ENCODE measurements at places on chromosomes 16 and 17. TPM values are rescaled to one million over a fixed set of nuclear protein-coding genes. Genes with fewer than 3 reads are reported as not detected.

Gene LITAF
- 130 TPM for total RNA-seq

Gene TEX19
- 0.23 TPM for total RNA-seq

Gene TBC1D3G
- total RNA-seq, result not detected

Gene TBC1D3D
- 0.58 TPM for total RNA-seq

Gene RNF222
- 0.22 TPM for total RNA-seq

- no peak overlapping the region for H3K27ac ChIP-seq
- H3K36me3 ChIP-seq, result no peaks in the 10 kb centered on the region
- no peaks in the 10 kb centered on the region for H3K27me3 ChIP-seq
- no peaks in the 10 kb centered on the region for H3K4me1 ChIP-seq
- no peak for DNase-seq
- no peak overlapping the region for H3K4me3 ChIP-seq
These were observed 142.0 kb upstream of the KIF2B start for GRCh38 chr17:53680745-53681144.

- peak; percentile 75 for DNase-seq
- H3K4me3 ChIP-seq, result peak overlapping the region; percentile 22
- H3K36me3 ChIP-seq, result peaks cover 29% of the 10 kb centered on the region
- H3K27me3 ChIP-seq, result no peaks in the 10 kb centered on the region
These were observed 12.7 kb upstream of the HASPIN start for GRCh38 chr17:3710951-3711383.

- no peaks in the 10 kb centered on the region for H3K36me3 ChIP-seq
- H3K27me3 ChIP-seq, result no peaks in the 10 kb centered on the region
- H3K4me1 ChIP-seq, result no peaks in the 10 kb centered on the region
- no peak overlapping the region for H3K27ac ChIP-seq
These were observed 723.1 kb downstream of the CDH11 start for GRCh38 chr16:64398793-64399192.

- H3K27me3 ChIP-seq, result no peaks in the 10 kb centered on the region
- no peak for DNase-seq
- H3K4me1 ChIP-seq, result peaks cover 11% of the 10 kb centered on the region
- no peak overlapping the region for H3K27ac ChIP-seq
These were observed 23.5 kb downstream of the TMC6 start for GRCh38 chr17:78105101-78105500.

DNA sequence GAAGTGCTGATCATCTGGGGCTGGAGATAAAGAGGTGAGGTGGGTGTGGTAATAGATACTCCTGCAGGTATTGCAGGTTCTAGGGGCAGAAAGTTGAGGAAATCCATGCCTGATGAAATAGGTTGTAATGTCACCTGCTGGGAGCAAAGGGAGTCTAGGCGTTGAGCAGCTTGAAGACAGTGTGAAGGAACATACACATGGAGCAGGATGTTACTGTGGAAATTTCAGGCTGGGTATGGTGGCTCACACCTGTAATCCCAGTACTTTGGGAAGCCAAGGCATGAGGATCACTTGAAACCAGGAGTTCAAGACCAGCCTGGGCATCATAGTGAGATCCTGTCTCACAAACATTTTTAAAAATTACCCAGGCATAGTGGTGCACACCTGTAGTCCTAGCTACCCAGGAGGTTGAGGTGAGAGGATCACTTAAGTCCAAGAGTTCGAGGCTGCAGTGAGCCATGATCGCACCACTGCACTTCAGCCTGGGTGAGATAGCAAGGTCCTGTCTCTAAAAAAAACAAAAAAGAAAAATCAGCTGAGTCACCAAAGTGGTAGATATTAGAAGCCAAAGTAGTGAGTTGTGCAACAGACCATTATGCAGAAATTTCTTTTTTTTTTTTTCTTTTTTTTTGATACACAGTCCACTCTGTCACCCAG lies 9.1 kb upstream of the CRYBA1 start:
- H3K27ac ChIP-seq, result no peak overlapping the region
- DNase-seq, result no peak
- H3K4me3 ChIP-seq, result no peak overlapping the region
- H3K36me3 ChIP-seq, result no peaks in the 10 kb centered on the region

DNA sequence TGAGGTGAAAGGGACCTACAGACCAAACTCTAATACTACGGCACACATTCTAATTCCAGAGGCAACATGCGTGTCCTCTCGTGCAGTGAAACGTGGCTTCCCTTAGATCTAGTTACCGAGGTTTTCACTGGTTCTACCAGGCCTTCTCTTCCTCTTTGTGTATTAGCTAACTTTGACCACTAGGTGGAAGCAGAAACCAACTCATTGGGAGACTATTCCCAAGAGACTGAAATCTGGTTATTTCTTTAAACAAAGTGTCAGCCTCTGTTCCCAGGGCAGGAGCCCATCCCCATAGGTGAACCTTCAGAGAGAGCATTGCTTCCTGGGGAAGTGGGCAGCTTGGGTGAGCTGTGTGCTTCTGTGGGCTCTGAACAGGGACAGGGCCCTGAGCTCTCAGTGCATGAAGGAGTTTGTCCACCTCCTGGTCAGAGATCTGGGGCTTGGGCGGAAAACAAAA lies 19.7 kb upstream of the RCVRN start:
- no peak for DNase-seq
- no peaks in the 10 kb centered on the region for H3K36me3 ChIP-seq
- no peak overlapping the region for H3K27ac ChIP-seq
- H3K27me3 ChIP-seq, result no peaks in the 10 kb centered on the region
- H3K4me1 ChIP-seq, result peaks cover 2% of the 10 kb centered on the region

Data from activated naive CD8-positive, alpha-beta T cell treated with anti-CD3 and anti-CD28 coated beads for 36 hours (primary cell).